ENCODE measurements at places on chromosomes 5 and 9.

GRCh38 chr9:80040457-80040856 is 468.7 kb downstream of the TLE4 start:
- no peak for DNase-seq

- no peak for DNase-seq
These were observed 136.7 kb downstream of the CDC42SE2 start for GRCh38 chr5:131400585-131400984.

- no peak for DNase-seq
These were observed 13.1 kb downstream of the THBS4 start for GRCh38 chr5:80048084-80048780.

- DNase-seq = no peak
These were observed 14.2 kb downstream of the NUDT2 start for GRCh38 chr9:34343605-34344004.

- DNase-seq = no peak
These were observed 99.8 kb downstream of the ARRDC3 start for GRCh38 chr5:91283326-91283725.

GRCh38 chr5:89388872-89389271 is 505.9 kb upstream of the MEF2C start:
- no peak for DNase-seq

DNA sequence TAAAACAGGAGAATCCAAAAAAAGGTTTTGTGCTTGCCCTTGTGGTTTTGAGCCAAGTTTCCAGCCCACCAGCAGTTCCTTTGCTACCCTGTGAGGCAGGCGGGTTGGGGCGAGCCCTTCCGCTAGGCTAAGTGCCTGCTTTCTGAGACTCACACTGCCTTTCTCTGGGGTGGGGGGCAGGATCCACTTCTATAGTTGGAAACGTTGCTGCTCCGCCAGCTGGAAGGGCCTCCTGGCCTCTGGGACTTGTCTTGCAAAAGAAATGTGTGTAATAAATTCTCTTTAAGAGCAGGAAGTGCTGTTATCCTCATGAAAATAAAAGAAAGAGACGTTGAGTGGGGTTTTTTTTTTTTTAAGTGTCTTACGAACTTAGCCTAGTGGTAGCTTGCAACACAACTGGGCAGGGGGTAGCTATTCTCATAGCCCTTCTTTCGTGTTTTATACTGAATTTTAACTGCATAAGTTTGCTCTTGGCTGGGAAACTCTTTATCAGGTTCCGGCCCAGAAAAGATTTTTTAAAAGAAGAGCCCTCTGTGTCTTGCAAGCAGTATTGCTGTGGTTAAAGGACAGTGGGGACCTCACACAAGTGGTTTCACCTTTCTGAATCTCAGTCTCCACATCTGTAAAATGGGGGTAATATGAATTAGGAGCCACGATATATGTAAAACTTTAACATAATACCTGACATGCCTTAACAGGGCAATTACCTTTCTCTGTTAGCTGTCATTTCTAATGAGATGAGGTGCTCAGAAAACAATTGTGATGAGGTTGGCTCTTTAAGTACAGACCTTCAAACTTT is 19.8 kb downstream of the JADE2 start:
- no peak for DNase-seq

GRCh38 chr5:65246741-65247140 is 235.0 kb downstream of the ADAMTS6 start:
- DNase-seq = no peak

DNA sequence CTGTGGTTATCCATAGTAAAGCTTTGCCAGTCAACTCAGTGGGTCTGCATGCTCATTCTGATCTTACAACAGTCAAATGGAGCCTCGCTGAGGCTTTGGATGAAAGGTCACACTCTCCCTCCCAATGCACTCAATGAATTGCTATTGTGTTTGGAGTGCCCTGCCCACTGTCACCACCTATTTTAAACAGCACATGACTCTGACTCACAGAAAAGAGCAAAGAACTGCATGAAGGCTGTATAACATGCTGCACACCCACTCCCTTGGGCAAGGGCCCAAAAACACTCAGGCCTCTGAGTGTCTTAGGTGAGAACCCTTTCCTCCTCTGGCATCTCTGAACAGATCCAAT is 118.7 kb upstream of the CCDC112 start:
- DNase-seq = peak; percentile 66

DNA sequence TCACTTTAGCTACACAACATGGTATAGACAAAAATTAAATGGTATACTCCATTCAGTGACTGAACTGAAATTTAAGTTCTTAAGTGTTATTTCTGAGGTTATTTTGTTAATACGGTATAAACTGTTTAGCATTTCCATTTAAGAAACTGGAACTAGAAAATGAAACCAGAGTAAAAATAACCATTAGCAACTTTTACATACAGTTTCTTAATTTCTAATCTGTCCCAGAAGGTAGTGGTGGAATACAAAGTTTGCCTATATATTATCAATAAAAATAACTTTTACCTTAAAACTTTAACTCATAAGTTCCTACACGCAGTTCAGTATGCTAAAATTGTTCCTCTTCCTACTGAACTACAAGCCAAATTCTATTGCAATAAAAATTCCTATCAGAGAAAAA is 10.3 kb downstream of the GOLPH3 start:
- DNase-seq = no peak

- peak; percentile 44 for DNase-seq
These were observed 1401.4 kb downstream of the EFNA5 start for GRCh38 chr5:106269252-106269843.

DNA sequence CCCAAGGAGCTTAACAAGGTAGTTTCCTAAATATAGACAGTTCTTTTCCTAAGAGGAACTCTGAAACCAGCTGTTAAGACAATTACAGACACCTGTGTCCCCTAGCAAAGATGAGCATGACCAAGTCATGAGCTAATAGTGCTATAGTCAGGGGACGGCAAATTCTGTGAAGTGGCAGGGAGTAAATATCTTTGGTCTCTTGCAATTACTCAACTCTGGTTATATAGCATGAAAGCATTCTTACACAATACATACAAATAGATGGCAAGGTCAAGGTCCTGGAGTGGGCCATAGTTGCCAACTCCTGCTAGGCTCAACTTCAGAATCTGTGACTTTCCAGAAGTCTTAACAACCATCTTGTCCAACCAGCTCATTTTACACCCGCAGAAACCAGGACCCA is 103.7 kb downstream of the RFK start:
- DNase-seq = no peak

DNA sequence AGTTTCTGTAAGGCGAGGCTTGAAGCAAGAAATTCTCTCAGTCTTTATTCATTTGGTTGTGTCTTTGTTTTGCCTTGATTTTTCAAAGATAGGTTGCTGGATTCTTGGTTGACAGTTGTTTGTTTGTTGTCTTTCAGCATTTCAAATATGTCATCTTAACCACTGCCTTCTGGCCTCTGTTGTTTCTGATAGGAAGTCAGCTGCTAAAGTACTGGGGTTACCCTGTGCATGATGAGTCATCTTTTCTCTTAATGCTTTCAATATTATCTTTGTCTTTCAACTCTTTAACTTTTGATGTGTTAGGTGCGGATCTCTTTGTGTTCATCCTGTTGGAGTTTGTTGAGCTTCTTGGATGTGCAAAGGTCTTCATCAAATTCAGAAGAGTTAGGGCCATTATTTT is 1571.3 kb downstream of the MAT2B start:
- DNase-seq = no peak

- DNase-seq = no peak
These were observed 76.4 kb upstream of the TARS1 start for GRCh38 chr5:33364406-33364805.

- no peak for DNase-seq
These were observed 59.3 kb downstream of the SVEP1 start for GRCh38 chr9:110520120-110520701.

- DNase-seq = no peak
These were observed 200.9 kb downstream of the SLIT3 start for GRCh38 chr5:169099801-169100734.

DNA sequence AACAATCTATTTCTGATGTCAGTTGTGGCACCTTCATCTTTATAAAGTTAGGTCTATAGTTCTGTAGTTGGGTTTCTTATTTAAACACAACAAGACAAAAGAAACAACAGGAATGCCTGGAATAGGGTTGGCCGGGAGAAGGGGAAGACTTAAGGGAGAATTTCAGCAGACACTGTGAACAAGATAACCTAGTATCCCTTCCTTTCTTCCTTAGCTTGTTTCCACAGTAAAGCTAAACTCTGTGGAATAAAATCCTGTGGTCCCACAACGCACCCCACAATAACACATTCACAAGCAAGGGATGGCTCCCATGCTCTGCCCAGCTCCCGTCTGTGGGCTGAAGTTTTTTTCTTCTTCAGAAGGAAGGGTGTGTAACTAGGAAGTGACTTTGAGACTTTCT is 124.9 kb upstream of the SMARCA2 start:
- DNase-seq = no peak

DNA sequence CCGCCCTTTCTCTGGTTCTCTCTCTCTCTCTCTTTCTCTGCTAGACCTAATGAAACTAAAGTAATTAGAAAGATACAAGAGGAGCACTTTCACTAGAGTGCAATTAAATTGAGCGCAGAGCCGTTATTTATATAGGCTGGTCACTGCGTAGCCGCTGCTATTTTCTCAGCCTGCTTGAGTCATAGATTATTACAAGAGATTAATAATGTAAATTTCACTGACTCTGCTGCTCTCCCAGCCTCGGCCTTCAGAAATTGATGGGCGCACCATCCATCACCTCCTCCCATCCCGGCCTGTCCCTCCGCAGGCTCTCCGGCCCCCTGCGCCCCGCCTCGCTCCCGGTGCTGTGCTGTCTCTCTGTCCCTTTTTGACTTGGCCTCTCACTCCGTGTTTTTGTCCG is 268.0 kb upstream of the MVB12B start:
- DNase-seq = no peak

DNA sequence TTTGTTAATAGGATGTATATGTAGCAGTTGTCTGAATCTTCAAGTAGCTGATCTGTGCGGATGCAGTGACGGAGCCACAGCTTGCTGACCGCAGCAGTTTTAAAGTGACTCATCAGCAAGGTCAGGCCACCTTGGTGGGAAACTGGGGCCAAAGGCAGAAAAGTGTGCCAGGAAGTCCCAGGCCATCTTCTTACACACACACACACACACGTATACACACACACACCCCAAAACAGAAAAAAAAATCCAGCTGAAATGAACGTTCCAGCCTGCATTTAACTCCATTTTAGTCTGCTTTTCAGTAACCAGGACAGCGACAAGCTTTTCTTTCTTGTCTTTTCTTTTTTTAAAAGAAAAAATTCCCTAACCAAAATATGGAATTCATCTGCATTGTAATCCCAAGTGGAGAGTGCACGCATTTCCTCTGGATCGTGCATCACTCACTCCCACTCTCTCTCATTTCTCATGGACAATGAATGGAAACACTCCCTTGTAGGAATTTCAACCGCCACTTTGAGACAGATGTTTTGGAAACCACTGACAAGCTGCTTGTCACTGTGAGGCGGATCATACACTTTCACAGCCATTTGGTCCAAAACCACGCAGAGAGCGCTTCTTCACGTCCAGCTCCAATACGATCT is 103.9 kb downstream of the LHFPL2 start:
- peak; percentile 90 for DNase-seq

GRCh38 chr9:33341182-33341581 is 50.9 kb downstream of the NFX1 start:
- DNase-seq = no peak

DNA sequence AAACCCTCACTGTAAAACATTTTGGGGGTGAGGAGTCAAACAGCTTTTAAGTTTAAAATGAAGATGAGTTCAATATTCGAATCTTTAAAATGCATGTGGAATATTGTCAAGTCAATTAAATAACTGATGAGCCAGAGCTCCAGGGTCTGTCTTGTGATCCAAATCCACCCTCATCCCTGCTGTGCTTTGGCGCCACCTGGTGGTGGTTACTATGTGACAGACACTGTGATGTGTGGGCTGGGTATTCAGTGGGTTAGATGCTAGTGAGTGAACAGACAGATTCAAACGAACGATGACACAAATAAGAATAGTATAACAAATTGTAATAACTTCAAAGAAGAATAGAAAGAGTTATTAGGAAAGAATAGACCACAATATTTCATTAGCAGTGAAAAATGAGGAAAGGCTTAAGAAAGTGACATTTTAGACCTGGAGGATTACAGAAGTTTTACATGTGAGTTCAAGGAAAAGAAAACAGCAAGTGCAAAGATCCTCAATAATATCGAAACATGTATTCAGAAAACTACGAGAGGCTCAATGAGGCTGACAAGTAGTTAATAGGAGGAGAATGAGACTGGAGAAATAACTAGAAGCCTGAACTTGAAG is 51.4 kb upstream of the CHSY3 start:
- peak; percentile 74 for DNase-seq

DNA sequence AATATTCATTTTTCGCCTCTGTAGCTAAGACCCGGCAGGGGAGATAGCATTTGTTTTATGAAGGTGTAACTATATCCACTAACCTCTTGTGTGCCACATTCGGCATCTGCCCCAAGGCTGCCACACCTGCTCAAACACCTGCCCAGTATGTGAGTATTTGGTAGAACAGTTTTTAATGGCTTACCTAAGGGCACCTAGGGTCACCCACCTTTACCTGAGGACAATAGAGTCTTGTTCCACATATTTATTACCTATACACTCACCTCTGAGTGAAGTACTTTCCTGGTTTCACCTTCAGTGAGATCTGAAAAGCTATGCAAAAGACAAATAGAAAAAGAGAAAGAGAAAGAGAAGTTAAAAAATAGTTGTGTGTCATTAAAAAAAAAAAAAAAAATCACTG is 68.0 kb upstream of the PIP5K1B start:
- no peak for DNase-seq

- DNase-seq = no peak
These were observed 50.8 kb upstream of the TEX48 start for GRCh38 chr9:114732823-114733222.

GRCh38 chr9:88835038-88835466 is 156.2 kb upstream of the S1PR3 start:
- DNase-seq = peak; percentile 55

DNA sequence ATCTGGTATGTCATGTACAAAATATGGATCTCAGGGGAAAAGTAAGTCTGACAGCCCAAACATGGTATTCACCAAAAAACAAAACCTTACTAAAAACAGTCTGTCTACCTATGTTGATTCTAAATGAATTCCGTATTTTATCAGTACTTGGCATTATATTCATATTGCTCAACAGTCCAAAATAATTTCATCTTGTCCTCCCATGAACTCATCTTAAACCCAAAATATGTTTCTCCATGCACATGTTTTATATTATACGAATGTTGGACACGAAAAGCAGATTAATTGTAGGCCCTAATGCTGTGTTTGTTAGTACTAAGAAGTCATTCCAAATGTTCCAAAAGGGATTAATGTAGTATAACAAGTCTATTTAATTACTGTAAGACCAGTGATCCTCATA is 20.1 kb downstream of the NFIB start:
- no peak for DNase-seq

DNA sequence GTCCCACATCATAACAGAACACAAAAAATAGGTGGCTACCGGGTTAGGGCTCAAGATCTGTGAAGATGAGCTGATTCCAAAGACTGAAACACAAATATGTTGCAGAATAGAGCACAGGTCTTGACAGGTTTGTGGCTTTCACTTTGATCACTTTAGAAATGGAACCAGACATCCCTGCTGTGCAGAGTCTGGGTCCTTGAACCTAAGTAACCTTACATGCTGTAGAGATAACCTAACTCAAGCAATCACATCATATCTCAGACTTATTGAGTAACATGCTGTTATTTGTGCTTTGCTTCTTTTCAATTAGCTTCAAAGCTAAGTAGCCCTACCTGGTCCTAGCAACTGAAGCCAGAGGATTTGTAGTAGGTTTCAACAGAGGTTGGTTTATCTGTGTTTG is 24.3 kb downstream of the FBXW2 start:
- DNase-seq = no peak
